ENCODE measurements at places on chromosomes 7 and 10. TPM values are rescaled to one million over a fixed set of nuclear protein-coding genes. Genes with fewer than 3 reads are reported as not detected.

- H3K27ac ChIP-seq, result no peak overlapping the region
- no peaks in the 10 kb centered on the region for H3K36me3 ChIP-seq
- no peak for DNase-seq
- no peak overlapping the region for H3K4me3 ChIP-seq
- no peaks in the 10 kb centered on the region for H3K27me3 ChIP-seq
Observed at GRCh38 chr10:78648256-78648860, 420.4 kb upstream of the ZMIZ1 start.

DNA sequence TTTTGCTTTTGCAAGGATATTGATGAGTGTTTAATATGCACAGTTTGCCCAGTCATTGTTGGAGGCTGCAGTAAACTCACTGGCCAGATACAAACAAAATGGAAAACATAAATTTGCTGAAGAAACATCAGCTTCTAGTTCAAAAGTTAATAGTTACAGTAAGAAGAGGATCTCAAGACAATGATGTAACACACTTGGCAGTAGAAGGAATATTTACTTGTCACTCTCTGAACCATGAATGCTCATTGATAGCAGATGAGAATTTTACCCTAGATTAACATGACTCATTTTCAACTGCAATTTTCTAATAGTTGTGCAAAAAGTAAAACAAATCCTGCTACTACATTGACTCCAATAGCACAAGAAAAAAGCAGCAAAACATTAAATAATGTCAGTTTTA is 47.7 kb downstream of the VWC2 start:
- no peaks in the 10 kb centered on the region for H3K36me3 ChIP-seq
- no peak overlapping the region for H3K4me3 ChIP-seq
- no peak overlapping the region for H3K27ac ChIP-seq
- H3K27me3 ChIP-seq, result no peaks in the 10 kb centered on the region

The NUTM2E gene
- total RNA-seq, result not detected

The SDHAF3 gene
- total RNA-seq, result not detected

DNA sequence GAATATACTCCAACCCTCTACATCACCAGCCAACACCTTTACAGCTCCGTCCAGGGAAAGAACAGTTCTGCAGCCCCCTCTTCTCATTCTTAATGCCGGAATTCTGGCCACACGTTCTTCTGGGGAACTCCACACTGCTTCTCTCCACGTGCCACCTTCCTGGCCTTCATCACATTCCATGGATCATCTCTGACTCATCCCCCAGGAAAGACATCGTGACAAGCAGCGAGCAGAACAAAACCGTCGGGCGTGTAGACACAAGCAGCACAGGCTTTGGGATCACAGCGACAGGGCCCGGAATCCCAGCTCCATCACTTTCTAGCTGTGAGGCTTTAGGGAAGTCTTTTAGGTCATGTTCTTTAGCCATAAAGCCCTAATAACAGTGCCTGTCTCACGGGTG is 590.3 kb upstream of the FOXK1 start:
- DNase-seq, result no peak
- H3K4me3 ChIP-seq, result no peak overlapping the region
- peaks cover 4% of the 10 kb centered on the region for H3K4me1 ChIP-seq

- DNase-seq, result no peak
- no peak overlapping the region for H3K27ac ChIP-seq
- peaks cover 4% of the 10 kb centered on the region for H3K4me1 ChIP-seq
- H3K36me3 ChIP-seq, result no peaks in the 10 kb centered on the region
- no peak overlapping the region for H3K4me3 ChIP-seq
- H3K27me3 ChIP-seq, result no peaks in the 10 kb centered on the region
Observed at GRCh38 chr7:20284771-20285143, 45.9 kb upstream of the ITGB8 start.

DNA sequence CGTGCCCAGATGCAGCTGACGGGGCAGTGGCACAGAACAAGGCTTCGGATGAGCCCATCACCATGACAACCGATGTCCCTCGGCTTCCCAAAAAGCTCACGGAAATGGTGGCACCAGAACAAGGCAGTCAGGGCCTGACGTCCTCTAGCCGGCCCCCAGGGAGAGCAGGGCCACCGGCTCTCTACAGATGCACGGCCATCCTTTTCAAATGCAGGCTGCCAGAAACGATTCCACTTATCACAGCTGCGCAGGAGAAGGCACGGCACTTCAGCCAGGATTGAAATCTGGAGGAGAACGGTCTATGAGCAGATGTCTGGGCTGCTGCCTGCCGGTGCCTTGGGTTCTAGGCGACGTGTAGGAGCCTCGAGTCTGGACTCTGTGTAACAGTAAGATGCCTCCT is 223.8 kb downstream of the ZMYND11 start:
- no peaks in the 10 kb centered on the region for H3K27me3 ChIP-seq
- H3K36me3 ChIP-seq, result no peaks in the 10 kb centered on the region
- no peak overlapping the region for H3K4me3 ChIP-seq
- H3K27ac ChIP-seq, result no peak overlapping the region

GRCh38 chr7:2326951-2327350 is 12.7 kb upstream of the SNX8 start:
- H3K4me3 ChIP-seq, result no peak overlapping the region
- H3K27ac ChIP-seq, result no peak overlapping the region
- no peaks in the 10 kb centered on the region for H3K27me3 ChIP-seq
- no peaks in the 10 kb centered on the region for H3K36me3 ChIP-seq

The GIMAP8 gene
- 3.6 TPM for total RNA-seq

The VENTX gene
- 0.27 TPM for total RNA-seq

DNA sequence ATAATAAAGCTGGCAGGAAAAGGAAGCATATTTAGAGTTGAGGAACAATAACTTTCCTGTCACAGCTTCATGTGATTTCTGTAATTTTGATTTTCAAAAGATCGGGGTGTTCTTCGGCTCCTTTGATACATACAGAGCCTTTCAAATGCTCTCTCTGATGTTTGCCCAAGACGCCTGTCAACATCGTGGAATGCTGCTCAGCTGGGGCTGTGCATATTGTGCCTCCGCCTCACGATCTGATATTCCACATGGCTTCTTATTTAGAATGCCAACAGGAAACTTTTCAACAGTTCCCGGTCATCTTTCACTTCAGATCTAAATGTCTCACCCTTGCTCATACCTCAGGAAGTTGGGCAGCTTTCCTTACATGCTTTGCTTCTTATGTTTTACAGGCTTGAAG is 7.3 kb downstream of the NPY start:
- H3K27me3 ChIP-seq, result peaks cover 36% of the 10 kb centered on the region
- no peak for DNase-seq
- H3K27ac ChIP-seq, result no peak overlapping the region
- no peaks in the 10 kb centered on the region for H3K36me3 ChIP-seq

The TMEM72 gene
- 16.1 TPM for total RNA-seq

- no peak for DNase-seq
- no peak overlapping the region for H3K27ac ChIP-seq
- no peaks in the 10 kb centered on the region for H3K4me1 ChIP-seq
Observed at GRCh38 chr7:3399858-3400257, 98.8 kb downstream of the SDK1 start.

The CALHM3 gene
- not detected for total RNA-seq

GRCh38 chr7:106460792-106461254 is 176.0 kb upstream of the NAMPT start:
- H3K27me3 ChIP-seq, result no peaks in the 10 kb centered on the region
- no peak overlapping the region for H3K4me3 ChIP-seq

The CLEC2L gene
- 17.3 TPM for total RNA-seq

DNA sequence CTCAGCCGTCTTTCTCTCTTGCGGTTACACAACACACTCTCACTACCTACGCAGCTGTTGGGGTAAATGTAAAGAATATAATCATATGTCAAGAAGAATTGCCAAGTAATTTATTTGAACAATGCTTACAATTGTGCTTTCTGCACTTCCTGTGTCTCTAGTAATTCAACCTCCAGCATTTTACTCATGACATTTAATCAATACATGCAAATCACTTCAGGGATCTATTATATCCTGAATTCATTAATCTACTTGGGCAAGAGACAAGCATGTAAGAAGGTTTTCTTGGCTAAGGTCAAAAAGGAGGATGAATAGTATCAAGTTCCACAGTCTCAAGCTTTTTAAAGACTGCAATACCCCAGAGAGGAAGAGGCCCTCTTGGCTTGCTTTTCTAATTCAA is 562.9 kb upstream of the ADARB2 start:
- H3K27ac ChIP-seq, result no peak overlapping the region
- H3K36me3 ChIP-seq, result no peaks in the 10 kb centered on the region
- DNase-seq, result no peak
- H3K4me1 ChIP-seq, result no peaks in the 10 kb centered on the region
- no peak overlapping the region for H3K4me3 ChIP-seq

DNA sequence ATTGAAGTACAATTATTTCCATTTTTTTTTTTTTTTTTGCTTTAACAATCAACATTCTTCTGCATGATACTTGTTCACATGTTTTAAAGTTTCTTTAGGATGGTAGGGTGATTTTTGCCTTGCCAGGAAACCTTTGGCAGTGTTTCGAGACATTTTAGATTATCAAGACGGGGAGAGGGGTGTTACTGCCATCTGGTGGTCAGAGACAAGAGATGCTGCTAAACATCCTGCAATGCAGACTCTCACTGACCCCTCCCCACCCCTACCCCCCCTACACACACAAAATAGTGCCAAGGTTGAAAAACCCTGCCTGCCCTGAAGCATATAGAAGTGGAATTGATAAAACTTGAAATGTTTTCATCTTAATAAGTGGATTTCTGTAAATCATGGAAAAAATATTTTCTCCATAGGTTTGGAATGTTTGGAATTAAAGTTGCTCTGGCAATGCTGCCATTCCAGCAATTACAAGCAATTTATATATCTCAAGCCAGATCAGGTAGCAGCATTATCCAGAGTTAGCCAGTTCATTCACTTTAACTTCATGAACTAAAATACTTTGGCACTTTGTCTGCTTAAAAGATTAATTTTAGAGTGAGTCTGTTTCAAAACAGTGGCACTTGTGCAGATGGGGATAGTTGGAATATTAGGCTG is 62.1 kb downstream of the SDHAF3 start:
- H3K27me3 ChIP-seq, result no peaks in the 10 kb centered on the region
- no peaks in the 10 kb centered on the region for H3K36me3 ChIP-seq
- no peak overlapping the region for H3K4me3 ChIP-seq
- no peaks in the 10 kb centered on the region for H3K4me1 ChIP-seq
- DNase-seq, result peak; percentile 23

The HYAL4 gene
- not detected for total RNA-seq

DNA sequence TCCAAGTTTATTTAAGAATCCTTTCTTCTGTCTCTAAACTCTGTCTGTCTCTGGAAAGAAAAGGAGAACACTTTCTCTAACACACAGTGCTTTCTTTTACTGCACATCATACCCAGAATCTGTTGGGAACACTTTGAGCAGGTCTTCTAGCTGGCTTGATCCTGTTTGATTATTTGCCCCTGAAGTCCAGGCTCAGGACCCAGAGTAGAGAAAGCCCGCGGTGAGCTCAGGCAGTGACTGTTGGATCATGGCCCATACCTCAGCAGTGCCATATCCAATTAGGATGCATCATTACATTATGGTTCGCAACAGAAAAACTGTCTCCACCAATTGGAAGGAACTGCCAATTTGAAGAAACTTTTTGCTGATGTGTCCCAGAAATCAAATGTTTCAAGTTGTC is 51.4 kb downstream of the ATOH7 start:
- H3K4me3 ChIP-seq, result no peak overlapping the region
- H3K27ac ChIP-seq, result no peak overlapping the region
- H3K36me3 ChIP-seq, result no peaks in the 10 kb centered on the region

DNA sequence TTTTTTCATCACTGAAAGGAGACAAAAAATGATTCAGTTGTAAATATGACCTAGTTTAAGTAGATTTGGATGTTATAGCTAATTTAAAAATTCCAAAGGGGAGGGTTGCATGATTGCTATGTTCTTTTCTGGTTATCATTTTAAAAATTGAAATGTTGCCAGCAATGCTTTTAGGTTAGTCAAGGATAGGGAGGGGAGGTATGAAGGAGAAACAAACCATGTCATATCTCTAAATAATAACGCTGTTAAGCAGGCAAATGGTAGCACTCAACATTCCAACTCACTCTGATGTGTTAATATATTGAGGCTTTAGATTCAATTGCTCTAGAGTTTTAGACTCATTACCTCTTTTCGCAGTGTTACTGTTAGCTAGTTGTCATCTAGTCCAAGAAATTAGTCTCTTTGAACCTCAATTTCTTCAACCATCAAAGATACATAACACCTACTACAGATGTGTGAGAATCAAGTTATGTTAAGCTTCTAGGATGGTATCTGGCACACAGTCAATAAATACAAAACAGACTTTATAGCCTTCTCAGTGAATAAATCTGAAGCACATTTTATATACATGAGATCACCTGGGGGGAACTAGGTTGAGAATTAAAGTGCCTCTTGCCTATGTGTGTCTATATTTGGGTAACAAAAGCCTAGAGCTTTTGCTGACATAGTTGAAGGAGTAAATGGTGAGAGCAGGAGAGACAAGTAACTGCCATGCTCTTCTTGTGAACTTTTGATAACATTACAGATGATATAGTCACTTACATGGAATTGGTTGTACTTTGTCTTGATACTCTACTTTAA is 124.9 kb downstream of the CSTF2T start:
- no peak overlapping the region for H3K4me3 ChIP-seq
- no peaks in the 10 kb centered on the region for H3K27me3 ChIP-seq
- H3K27ac ChIP-seq, result no peak overlapping the region
- DNase-seq, result no peak
- no peaks in the 10 kb centered on the region for H3K36me3 ChIP-seq
- H3K4me1 ChIP-seq, result no peaks in the 10 kb centered on the region

DNA sequence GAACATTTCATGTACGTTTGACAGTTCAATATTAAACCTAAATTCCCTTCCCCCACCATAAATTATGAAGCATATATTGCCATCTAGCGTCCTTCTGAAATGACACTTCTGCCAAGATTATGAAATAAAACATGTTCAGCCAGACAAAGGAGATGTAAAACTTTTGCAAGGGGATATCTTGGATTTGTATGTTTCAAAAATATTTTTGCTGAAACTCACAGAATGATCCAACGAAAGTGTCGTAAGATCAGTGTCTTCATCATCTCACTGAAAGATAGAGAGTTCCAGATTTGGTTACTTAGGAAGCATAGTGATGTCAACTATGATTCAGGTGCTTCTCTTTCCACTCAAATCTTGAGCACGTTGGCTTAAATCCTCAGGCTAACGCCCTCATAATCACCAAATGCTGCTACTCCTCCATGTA is 904.3 kb downstream of the XPNPEP1 start:
- no peak overlapping the region for H3K27ac ChIP-seq
- no peak overlapping the region for H3K4me3 ChIP-seq
- no peaks in the 10 kb centered on the region for H3K4me1 ChIP-seq
- H3K27me3 ChIP-seq, result no peaks in the 10 kb centered on the region

DNA sequence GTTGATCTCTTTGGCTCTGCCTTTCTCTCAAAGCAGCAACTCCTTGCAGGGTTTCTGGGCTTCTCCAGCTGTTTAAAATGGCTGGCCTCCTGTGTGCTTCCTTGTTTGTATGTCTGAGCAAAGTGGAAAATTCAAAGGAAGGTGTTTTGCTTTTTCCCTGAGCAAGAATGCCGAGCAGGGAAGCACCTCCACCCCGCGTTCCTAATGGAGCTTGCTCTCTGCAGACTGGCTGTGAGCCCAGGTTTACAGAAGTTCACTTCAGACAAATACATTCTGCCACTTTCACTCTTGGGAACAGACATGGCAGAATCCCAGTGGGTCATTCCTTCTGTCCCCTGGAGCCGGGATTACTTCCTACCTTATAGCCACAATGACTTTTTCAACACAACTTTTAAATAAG is 181.8 kb upstream of the AGK start:
- no peaks in the 10 kb centered on the region for H3K4me1 ChIP-seq
- no peaks in the 10 kb centered on the region for H3K27me3 ChIP-seq
- H3K36me3 ChIP-seq, result no peaks in the 10 kb centered on the region
- no peak overlapping the region for H3K27ac ChIP-seq

Data from transverse colon (tissue), 4 donors.